Stimulated activated CD8-positive, alpha-beta memory T cell treated with anti-CD3 and anti-CD28 coated beads, Interleukin-4, amount 100 ng/mL, for 1 hour (primary cell): ENCODE measurements at places on chromosomes 4 and X.

DNA sequence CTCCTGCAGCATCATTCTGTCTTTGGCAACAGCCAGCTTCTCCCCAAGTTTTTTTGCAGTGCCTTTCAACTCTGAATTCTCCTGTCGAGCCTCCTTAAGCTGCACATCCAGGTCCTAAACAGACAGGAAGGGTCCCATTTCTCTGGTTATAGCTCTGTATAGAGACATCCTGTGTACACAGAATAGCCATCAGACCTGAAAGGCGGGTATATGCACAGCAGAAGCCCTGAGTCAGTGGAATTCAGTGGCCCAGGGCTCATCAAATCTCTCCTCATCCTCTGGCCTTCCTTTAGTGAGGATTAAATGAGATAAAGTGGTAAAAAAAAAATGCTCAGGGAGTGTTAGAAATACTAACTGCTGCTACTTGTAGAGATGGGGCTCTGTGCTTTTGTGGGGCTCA lies 73.8 kb downstream of the FAM184B start:
- no peak for DNase-seq

GRCh38 chr4:40240040-40240653 lies 43.3 kb downstream of the RHOH start:
- DNase-seq = no peak

- DNase-seq = no peak
Measured at GRCh38 chr4:105389167-105389566, 84.7 kb downstream of the PPA2 start.

DNA sequence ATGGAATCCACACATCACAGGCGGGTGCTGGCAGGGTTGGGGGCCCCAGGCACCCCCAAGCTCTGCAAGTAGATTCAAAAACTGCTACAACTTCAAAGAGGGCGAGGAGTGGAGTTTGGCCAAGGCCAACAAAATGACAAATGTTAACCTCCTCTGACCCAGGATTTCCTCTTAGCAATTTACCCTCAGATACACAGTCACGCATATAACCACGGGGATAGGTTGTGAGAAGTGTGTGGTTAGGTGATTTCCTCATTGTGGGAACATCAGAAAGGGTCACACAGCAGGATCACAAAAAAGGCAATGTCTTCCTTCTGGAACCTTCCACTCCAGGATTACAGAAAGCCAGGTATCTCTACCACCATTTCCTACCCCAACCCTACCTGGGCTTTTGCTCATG lies 62.4 kb downstream of the C4orf50 start:
- DNase-seq = no peak

DNA sequence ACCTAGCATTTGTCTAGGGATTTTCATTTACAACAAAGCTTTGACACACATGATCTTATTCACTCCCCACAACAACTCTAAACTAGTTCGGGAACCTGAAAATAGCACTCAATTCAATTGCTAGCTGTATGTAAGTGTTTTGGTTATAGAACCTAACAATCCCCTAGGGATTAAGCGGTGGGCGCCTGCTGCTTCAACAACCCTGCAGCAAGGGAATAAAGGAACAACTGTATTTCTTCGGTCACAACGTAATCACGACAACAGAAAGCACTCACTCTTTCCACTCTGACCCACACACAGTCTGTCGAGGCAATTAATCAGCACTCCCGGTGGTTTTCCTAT lies 674 bp upstream of the DIAPH2 start:
- DNase-seq = no peak

DNA sequence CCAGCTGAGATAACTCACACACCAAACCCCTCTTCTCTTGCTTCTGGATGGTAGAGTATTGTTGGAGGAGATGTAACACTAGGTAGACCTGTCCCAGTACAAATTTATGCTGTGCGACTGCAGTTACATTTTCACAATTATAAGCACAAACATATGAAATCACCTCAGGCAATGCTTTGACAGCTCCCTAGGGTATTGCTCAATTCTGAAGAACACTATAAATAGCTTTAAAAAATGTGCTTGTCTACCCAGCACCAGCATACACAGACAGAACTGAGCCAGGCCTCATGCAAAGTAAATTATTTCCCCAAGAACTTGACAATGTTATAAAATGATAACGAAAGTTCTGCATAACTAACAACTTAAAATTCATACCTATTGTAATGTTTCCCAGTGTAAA lies 1999.1 kb upstream of the ADGRL3 start:
- DNase-seq = no peak

DNA sequence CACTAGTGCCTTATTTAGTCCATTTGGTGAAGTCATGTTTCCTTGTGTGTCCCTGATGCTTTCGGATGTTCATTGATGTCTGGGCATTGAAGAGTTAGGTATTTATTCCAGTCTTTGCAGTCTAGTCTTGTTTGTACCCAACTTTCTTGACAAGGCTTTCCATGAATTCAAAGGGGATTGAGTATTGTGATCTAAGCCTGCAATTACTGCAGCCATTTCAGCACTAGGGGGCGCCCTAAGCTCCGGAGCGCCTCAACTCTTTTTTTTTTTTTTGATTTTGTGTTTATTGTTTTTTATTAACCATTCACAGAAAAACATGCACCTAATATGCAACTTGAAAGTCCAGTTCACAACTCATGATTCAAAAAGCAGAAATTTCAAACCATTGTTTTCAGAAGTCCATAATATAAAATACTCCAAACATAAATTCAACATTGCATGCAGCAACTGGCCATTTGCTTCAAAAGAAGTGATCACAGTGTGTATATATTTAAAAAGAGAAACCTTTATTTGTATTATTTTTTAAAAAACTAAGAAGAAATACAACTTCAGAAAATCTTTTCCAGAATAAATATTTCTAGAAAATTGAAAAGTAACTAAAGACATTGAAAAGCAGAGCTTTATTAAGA lies 59.2 kb downstream of the PTPN13 start:
- DNase-seq = no peak

DNA sequence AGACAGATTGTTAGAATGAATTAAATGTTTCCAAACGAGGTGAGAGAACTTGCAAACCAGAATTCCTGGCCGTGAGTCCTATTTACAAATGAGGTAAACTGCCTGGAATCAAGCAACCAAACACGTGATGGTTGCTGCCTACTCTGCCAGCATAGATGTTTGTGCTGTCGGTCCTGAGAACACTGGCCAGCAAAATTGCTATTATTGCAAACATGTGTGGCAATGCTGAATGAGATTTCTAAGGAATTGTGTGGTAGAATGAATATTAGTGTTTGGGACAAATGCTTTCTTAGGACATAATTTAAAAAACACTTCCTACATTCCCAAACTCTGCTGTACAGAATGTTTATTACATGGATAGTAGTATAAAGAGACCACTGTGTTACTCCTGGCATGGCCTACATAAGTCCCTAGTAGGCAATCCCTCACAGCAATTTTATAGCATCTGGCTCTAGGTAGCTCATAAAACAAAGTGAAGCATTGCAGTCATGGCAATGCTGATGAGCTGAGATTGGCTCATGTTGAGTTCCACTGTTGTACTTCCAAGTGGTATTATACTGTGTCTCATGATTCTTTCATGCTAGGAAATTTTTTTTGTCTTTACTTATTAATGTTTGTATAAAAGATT lies 605.2 kb upstream of the EPHA5 start:
- no peak for DNase-seq

GRCh38 chr4:99134586-99134985 lies 9.5 kb downstream of the ADH4 start:
- no peak for DNase-seq

DNA sequence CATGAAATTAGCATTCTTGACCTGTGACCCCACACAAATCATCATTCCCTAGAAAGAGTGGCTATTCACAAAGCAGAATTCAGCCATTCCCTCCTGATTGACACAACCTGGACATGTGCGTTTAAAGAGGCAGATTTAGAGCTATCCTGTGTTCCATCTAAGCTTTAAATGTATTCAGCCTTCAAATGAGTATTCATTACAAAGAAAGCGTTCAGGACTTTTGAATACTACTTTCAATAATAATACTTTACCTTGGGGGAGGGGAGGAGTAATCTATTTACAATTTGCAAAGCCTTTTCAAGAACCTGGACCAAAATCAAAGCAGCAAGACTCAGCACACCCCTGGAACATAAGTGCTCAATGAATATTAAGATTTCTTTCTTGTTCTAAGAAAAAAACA lies 22.5 kb upstream of the GPC4 start:
- no peak for DNase-seq

- peak; percentile 80 for DNase-seq
Measured at GRCh38 chr4:109433205-109434006, at the start of gene SEC24B. TSS of gene SEC24B (plus strand) at chr4:109433815. CDS start at chr4:109433870, 55 bp downstream.

- no peak for DNase-seq
Measured at GRCh38 chr4:110108422-110108821, 90.0 kb downstream of the ELOVL6 start.

GRCh38 chr4:72938516-72938915 lies 131.0 kb downstream of the COX18 start:
- DNase-seq = no peak

- no peak for DNase-seq
Measured at GRCh38 chrX:150926304-150926703, 27.8 kb upstream of the CD99L2 start.

DNA sequence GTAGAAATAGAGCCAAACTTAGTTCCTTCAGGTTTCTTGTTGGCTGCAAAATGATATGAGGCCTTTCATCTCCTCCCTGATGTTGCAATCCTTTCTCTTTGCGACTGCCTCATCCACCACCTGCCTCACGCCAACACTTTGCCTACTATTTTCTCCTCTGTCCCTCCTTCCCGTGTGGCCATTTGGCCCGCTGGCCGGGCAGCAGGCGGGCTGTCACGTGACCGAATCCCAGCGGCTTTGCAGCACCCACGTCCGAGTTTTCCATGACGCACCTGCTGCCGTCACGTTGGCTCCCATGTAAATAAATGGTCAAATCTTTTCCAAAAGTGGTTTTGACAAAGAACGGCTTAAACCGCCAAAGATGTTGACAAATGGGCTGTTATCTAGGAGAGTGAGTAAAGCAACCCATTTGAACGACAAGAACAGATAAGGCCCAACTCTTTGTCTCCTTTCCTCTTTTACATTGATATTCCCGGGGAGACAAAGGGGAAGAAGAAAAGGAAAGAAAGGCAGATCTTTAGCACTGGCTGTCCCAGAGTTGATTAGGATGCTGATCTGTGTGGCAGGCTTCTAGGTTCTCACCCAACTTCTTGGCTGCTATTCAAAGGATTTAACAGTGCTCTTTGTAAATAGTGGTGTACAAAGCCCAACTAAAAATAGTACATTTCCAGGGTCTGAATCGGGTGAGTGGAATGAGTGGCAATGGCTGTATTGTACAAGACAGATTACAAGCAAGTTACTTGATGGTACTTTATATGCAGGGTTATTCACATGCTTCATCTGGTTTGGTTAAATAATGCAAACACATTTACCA lies 174.2 kb upstream of the JADE1 start:
- no peak for DNase-seq

GRCh38 chrX:108224727-108225621 lies 133.4 kb downstream of the ATG4A start:
- DNase-seq = no peak

DNA sequence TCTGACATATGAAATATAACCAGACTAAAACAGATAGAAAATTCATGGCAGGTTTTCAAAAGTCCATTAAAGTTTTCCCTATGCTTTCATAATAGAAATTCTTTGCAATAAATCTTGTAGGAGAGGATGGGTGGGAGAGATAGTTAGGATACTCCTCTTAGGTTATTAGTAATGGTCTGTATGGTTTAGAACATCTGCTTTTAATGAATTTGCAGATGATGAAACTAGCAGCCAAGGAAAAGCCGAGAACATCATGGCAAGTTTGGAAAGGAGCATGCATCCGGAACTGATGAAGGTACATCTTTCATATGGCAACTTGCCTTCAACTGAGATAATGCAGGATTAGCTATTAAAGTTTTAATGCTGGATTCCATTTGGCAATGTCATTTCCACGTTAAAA lies 70.7 kb downstream of the DOCK11 start:
- no peak for DNase-seq
